ENCODE measurements at places on chromosomes 2 and 18.
A peak's percentile ranks its signal among the peaks of the same experiment; 100 is the strongest.

DNA sequence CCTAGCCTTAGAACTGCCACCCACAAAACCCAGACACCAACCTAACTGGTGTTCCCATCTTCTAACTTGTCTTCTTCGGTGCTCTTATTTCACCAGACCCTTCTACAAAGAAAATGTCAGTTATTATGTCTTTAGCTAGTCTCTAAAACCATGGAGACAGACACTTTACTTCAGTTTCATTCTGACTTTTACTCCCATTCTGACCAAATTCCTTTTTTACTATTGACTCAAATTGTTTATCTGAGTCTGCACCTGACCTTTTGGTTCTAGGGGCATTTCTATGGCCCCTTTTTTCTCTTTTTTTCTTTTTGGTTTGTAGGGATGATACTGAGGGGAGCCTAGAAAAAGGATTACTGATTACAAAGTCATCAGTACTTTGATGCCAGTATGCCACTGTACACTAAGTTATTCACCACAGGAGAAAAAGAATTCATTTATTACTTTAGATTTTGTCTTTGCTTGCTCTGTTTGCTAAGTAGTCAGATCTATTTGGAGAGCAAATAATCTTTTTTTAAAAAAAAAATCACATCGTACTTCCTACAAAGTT, 6.8 kb upstream of the SLC1A4 start:
- no peak for DNase-seq

GRCh38 chr18:24710474-24710873, 250.0 kb downstream of the HRH4 start:
- DNase-seq = peak; percentile 2

DNA sequence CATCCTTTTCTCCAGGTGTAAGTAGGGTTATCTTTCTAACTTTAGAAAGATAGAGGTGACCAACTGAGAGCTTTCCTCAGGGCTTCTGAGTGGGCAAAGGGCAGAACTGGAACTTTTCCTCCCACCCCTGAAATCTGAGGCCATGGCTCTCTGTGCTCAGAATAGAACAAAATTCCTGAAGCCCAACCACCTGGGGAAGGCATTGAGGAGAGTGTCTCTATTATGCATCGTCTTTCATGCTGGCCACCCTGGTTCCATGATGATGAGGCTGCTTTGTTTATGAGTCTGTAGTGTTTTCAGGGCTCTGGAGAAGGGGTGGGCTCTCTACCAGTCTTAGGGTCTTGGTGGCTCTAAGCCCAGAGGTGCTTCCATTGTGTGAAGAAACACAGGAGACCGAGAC, 30.7 kb upstream of the IL1R1 start:
- DNase-seq = no peak

DNA sequence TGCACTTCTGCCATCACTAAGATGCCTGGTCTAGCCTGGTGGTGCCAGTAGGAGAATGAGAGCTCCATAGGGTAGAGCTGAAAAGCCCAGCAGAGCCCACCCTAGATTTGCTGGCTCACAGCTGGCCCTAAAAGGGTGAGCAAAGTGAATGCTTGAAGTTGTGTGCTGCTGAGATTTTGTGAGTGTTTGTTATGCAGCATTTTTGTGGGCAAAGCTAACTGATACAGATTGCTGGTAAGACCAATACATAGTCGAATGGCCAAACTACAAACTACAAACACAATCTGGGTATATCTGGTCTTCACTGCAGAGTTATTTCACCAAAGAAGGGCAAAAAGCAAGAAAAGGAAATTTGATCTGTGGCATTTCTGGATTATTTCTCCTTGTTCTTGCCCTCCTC, 7.1 kb upstream of the AGAP1 start:
- DNase-seq = no peak

DNA sequence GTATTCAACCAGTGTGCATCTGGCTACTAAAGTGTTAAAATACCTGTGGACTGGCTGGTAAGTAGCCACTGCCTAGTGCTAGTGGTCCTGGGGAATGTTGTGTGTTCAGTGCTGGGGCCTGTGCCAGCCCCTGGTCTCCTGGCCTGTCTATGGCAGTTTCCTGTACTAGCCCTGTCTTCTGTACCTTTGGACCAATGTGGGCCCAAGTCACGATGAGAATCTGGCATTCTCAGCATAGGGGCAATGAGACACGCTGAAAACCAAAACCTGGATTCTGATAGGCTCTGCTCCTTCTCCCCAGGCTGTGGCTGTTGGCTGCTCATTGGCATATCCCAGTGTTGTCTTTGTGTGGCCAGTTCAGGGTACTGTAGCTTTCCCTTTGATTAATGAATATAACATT, 170.4 kb downstream of the PTPRM start:
- no peak for DNase-seq

- DNase-seq = no peak
Measured at GRCh38 chr2:101153787-101154186, 2.6 kb upstream of the TBC1D8 start.

DNA sequence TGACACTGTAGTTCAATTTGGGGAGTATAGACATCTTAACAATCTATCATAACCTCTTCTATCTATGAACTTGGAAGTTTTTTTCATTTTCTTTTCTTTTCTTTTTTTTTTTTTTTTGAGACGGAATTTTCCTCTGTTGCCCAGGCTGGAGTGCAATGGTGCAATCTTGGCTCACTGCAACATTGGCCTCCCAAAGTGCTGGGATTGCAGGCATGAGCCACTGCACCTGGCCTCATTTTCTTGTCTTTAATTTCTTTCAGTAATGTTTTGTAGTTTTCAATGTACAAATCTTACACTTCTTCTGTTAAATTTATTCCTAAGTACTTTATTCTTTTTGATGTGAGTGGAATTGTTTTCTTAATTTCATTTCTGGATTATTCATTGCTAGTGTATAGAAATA, 14.6 kb downstream of the ASAP2 start:
- DNase-seq = no peak
